ENCODE measurements at places on chromosomes 1 and 21. TPM values are rescaled to one million over a fixed set of nuclear protein-coding genes. Genes with fewer than 3 reads are reported as not detected.

DNA sequence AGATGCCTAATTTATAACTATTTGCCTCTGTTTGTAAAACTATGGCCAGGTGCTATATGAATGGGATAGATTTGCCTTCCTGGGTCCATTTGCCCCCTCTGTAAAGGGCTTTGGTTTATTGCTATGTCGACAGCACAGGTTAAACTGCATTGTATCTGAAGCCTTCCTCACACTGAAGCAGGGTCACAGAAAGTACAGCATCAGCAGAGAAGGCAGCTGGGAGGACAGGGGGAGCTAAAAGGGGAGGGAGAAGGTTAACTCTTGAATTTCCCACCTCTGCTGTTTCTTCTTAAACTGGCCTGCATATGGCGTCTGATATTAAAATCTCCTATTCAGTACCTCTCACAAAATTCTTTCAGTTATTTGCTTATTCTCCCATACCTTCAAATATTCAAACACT, 297.4 kb downstream of the TM2D1 start:
- DNase-seq: no peak

LCE1E gene
- not detected for polyA plus RNA-seq

S1PR1 gene
- polyA plus RNA-seq: 4.7 TPM

PCP4 gene
- 1.5 TPM for polyA plus RNA-seq

Data from H1 (cell line).